ENCODE measurements at places on chromosomes 7 and 10.

DNA sequence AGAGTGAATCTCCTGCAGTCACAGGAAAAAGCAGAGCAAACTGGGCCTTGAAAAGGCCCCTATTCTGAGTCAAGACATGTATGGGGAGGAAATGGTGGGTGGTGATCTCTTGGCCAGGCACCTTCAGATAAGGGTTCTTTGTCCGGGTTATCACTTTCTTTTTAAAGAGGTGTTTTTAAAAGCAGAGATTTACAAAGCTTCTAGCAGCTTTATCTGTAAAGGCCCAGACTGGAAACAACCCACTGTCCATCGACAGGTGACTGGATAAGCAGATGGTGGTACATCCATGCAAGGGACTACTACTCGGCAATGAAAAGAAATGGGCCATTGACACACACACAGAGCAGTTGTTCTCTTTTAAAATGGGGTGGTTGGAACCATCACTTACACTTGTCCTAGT, 596.7 kb upstream of the MKI67 start:
- DNase-seq, result no peak

- DNase-seq, result no peak
These were observed 60.6 kb upstream of the KDM7A start for GRCh38 chr7:140237390-140237789.

GRCh38 chr7:45125193-45125904, 13.9 kb upstream of the TBRG4 start:
- no peak for DNase-seq

- DNase-seq, result no peak
These were observed 480.1 kb downstream of the INHBA start for GRCh38 chr7:41222746-41223145.

- DNase-seq, result no peak
These were observed 154.5 kb downstream of the RNF133 start for GRCh38 chr7:122544463-122544862.

DNA sequence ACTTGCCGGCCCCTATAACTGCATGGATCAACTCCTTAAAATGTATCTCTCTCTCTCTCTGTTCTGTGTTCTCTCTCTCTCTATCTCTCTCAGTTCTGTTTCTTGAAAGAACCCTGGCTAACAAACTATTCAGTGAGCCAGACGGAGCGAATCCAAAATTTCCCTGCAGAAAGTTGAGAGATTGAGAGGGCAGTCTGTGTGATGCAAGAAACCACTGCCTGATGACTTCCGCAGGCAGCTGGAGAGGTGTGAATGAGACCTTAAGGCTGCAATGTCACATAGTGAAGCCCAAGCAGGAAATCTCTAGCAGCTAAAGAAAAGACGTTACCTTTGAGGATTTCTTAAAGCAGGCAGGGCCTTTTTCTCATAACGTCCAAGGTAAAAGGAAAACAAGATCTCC, 17.3 kb downstream of the FAM107B start:
- DNase-seq, result no peak

DNA sequence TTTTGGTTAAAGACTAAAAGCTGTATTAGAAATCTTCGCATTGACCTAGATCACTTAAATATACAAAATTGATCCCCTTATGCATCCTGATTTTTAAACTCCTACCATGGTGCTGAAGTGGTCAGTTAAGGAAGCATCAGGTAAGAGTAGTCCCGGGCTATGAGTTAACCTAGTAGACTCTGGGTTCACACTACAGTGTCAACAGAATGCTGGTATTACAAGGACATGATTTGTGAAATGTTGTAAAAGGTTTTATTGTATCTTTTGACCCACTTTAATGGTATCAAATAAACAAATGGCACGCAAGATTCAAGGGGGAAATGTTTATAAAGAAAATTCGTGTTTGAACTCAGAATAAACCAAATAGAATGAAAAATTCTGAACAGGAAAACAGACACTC, 36.8 kb downstream of the RTKN2 start:
- DNase-seq, result no peak

DNA sequence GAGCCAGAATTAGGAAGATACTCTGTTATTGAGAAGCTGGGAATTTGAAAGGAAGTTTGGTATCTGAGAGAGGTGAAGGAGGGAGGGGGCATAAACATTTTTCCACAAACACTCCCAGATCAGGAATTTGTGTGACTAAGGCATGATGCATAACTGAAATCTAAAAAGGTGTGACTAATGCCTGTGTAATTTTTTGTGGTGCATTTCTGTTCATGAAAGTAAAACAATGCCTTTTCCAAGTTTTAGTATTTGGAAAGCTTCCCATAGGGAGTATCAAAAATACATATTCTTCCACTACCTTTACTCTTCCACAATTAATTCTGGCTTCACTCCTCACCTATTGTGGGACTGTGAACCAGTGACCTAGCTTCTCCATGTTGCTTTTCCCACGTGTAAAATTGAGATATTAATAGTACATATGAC, 56.4 kb upstream of the CAV2 start:
- DNase-seq, result no peak

- peak; percentile 38 for DNase-seq
These were observed 102.5 kb downstream of the RAMP3 start for GRCh38 chr7:45259966-45260646.

Data from stimulated activated CD8-positive, alpha-beta memory T cell treated with anti-CD3 and anti-CD28 coated beads, Interleukin-2, amount 100 ng/mL, for 1 hour (primary cell).